ENCODE measurements at places on chromosomes 16 and 17.

DNA sequence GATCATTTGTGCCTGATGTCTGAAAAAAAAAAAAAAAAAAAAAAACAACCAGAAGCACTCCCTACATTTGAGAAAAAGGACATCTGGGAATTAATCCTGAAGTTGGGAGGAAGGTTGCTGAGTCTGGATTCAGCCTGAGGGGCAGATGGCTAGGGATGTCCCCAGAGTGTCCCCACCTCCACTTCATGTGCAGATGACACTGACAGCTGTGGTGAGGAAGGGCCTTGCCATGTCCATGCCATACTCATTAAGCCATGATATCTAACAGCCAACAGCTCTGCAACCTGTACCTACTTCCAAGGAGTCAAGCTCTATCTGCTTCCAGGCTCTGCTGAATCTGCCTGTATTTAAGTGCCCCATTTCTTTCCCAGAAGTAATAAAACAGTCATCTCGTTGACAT lies 356.0 kb downstream of the CA10 start:
- no peaks in the 10 kb centered on the region for H3K36me3 ChIP-seq
- H3K4me3 ChIP-seq, result no peak overlapping the region
- H3K4me1 ChIP-seq, result no peaks in the 10 kb centered on the region
- DNase-seq, result no peak

GRCh38 chr17:1732833-1733321 lies 8.4 kb downstream of the WDR81 start:
- peaks cover 22% of the 10 kb centered on the region for H3K4me1 ChIP-seq
- peaks cover 61% of the 10 kb centered on the region for H3K36me3 ChIP-seq
- H3K27ac ChIP-seq, result no peak overlapping the region
- DNase-seq, result no peak
- H3K27me3 ChIP-seq, result no peaks in the 10 kb centered on the region
- H3K4me3 ChIP-seq, result no peak overlapping the region

DNA sequence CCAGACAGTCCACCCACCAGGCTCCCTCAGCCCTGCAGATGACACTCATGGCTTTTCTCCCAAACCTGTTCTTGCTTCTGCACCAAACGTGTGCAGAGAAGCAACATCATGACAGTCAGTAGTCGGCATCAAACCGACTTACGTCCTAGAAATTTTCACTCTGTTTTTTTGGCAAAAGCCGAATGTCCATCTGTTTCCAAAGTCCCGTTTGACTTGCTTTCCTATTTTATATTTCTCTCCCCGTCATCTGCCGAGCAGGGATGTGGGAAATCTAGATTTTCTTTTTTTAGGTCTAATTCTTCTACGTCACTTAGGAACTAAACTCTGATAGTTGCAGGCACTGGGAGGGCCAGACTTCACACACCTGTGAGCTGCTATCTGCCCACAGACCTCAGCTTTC lies 104.9 kb downstream of the RMI2 start:
- no peak for DNase-seq
- no peak overlapping the region for H3K27ac ChIP-seq
- H3K4me3 ChIP-seq, result no peak overlapping the region
- no peaks in the 10 kb centered on the region for H3K4me1 ChIP-seq

DNA sequence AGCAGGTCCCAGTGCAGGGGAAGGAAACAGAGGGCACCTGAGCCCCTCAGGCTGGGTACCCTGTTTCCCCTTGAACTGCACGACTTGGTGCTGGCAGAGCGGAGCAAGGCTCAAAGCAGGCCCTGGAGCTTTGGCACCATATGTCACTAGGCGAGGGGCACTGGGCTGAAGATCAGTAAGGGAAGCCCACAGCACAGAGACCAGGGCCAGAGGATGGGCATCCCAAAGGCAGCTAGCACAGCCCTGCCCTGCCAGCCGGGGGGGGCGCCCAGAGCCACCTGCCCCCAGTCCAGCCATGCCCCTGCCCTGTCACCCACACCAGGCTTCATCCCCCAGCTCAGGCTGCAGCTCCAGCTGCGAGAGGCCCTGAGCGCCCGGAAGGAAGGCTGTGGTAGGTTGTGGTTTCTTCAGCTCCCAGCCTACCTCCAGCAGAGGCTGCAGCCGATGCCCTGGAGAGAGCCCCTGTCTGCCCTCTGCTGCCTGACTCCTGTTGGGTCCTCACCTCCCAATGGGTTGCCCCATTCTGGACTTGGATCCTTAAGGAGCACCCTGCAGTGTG lies 10.9 kb downstream of the NHERF1 start:
- no peaks in the 10 kb centered on the region for H3K36me3 ChIP-seq
- peaks cover 24% of the 10 kb centered on the region for H3K4me1 ChIP-seq
- H3K27me3 ChIP-seq, result no peaks in the 10 kb centered on the region

DNA sequence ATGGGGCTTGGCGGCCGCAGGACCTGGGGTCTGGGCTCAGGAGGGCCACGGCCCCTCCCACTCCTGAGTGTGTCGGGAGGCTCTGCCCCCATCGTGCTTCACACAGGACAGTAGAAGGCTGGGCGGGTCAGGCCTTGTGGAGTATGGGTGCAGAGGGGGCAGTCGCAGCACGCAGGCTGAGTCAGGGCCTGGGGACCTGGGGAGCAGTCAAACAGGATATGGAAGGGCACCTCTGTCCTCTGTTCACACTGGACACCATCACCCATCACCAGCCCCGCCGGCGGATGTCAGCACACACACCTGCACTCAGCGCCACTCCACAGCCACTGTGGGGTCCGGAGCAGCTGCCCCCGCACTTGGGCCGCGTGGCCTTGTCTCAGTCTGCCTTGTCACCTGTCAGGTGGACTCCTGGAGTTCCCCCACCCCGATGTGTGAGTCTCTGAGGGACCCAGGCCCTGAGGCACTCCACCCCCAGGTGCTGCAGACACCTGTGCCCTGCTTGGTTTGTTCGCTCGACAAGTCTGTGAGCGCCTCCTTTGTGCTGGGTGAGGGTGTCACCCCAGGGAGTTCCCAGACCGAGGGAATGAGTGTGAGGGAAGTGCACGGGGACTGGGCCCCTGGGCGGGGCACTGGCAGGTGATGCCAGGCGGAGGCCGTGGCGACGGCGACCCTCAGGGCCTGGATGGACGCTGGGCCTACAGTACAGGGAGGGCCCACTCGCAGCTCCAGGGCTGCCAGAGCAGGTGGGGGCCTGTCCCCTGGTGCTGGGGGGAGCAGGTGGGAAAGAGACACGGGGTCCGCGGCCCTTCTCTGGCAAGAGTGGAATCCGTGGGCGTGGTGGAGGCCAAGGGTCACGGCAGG lies 31.7 kb downstream of the ZFPM1 start:
- H3K27ac ChIP-seq, result no peak overlapping the region
- DNase-seq, result no peak
- H3K27me3 ChIP-seq, result no peaks in the 10 kb centered on the region
- no peak overlapping the region for H3K4me3 ChIP-seq
- no peaks in the 10 kb centered on the region for H3K4me1 ChIP-seq

DNA sequence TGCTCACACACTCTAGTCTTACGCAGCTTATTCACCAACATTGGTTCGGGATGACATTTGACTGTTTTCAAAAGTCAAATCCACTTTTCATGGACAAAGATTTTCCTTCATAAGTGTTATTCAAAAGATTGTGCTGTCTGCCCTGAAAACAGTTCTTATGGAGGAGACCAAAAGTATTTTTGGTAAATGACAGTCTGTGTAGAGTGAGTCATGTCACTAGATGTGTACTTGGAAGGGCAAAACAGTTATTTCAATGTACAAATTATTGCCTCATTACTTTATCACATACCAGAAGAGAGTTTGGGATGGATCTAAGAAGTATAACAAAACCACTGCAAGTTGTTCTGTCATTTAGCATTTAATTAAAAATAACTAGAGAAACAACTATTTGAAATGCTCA lies 265.6 kb downstream of the CDH13 start:
- no peaks in the 10 kb centered on the region for H3K4me1 ChIP-seq
- no peaks in the 10 kb centered on the region for H3K27me3 ChIP-seq
- H3K27ac ChIP-seq, result no peak overlapping the region
- DNase-seq, result peak; percentile 6

GRCh38 chr17:50806141-50806643 lies 29.2 kb upstream of the WFIKKN2 start:
- no peak overlapping the region for H3K27ac ChIP-seq
- H3K36me3 ChIP-seq, result no peaks in the 10 kb centered on the region
- H3K4me1 ChIP-seq, result no peaks in the 10 kb centered on the region
- DNase-seq, result peak; percentile 68
- H3K27me3 ChIP-seq, result no peaks in the 10 kb centered on the region
- H3K4me3 ChIP-seq, result no peak overlapping the region

DNA sequence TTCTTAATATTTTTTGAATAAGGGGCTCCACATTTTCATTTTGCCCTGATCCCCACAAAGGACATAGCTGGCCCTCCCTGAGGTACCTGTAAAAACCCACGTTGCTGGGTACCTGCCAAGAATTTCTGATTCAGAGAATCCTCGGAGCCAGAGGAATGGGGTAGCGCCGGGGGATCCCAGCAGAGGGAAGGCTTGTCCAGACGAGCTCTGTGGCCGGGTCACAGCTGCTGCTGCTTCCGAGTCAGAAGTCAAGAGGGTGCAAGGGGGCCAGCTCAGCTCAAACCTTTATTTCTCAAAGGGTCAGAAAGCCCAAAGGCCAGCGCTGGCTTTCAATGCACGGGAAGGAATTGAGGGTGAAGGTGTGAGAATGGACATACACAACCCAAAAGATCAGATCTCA lies 68.9 kb upstream of the SDK2 start:
- H3K4me3 ChIP-seq, result no peak overlapping the region
- H3K27ac ChIP-seq, result no peak overlapping the region
- H3K4me1 ChIP-seq, result no peaks in the 10 kb centered on the region
- H3K36me3 ChIP-seq, result no peaks in the 10 kb centered on the region

DNA sequence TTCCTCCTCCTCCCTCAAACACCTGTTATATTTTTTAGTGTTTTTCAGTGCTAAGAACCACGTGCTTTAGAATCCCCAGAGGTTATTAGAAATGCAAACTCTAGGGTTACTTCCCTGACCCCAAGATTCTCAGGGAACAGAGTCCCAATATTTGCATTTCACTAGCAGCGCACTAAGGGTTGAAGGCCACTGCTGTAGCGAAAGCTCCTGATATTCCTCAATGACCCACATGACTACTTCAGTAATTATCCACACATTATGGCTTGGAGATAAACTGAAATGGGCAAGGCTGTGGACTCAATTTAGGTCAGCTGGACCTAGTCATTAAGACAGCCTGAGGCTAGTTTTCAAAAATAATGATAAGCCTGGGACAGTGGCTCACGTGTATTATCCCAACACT lies 78.5 kb upstream of the BCAR1 start:
- no peak for DNase-seq
- no peaks in the 10 kb centered on the region for H3K27me3 ChIP-seq
- H3K27ac ChIP-seq, result no peak overlapping the region
- H3K36me3 ChIP-seq, result peaks cover 17% of the 10 kb centered on the region
- no peak overlapping the region for H3K4me3 ChIP-seq
- peaks cover 7% of the 10 kb centered on the region for H3K4me1 ChIP-seq

DNA sequence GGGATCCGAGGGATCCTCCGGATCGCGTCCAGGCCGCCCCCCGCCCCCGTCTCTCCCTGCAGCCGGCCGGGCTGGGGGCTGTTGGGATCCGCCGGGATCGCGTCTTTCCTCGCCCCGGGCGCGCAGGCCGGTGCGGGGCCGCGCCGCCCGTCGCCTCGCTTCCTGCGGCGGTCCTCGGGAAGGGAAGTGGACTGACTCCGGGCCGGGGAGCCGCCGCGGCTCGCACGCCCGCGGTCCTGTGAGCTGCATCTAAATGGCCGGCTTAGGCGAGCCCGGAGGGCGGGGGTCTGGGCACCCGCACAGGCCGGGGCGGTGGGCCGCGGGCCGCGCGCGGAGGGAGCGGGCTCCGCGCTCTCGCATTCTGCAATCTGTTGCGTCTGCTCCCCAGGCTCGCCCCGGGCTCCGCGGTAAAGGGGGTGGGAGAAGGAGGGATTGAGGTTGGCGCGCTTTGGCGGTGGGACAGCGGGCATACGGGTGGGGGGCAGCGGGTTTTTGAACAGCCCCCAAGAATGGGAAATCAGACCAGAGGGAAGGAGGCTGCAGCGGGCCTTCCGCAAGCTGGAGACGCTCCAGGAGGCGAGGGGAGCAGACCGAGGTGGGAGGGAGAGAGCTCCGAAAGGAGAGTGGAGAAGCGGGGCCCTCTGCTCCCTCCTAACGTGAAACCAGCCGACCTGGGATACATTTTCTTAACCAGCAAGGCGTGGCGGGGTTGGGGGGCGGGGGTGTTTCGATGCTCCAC lies 2.2 kb downstream of the TMEM132E start:
- H3K4me1 ChIP-seq, result no peaks in the 10 kb centered on the region
- DNase-seq, result no peak
- H3K27ac ChIP-seq, result no peak overlapping the region
- no peak overlapping the region for H3K4me3 ChIP-seq
- no peaks in the 10 kb centered on the region for H3K27me3 ChIP-seq

- no peaks in the 10 kb centered on the region for H3K4me1 ChIP-seq
- H3K36me3 ChIP-seq, result no peaks in the 10 kb centered on the region
- H3K4me3 ChIP-seq, result no peak overlapping the region
- DNase-seq, result no peak
- H3K27me3 ChIP-seq, result no peaks in the 10 kb centered on the region
These were observed 506.8 kb upstream of the SALL1 start for GRCh38 chr16:51657848-51658247.

DNA sequence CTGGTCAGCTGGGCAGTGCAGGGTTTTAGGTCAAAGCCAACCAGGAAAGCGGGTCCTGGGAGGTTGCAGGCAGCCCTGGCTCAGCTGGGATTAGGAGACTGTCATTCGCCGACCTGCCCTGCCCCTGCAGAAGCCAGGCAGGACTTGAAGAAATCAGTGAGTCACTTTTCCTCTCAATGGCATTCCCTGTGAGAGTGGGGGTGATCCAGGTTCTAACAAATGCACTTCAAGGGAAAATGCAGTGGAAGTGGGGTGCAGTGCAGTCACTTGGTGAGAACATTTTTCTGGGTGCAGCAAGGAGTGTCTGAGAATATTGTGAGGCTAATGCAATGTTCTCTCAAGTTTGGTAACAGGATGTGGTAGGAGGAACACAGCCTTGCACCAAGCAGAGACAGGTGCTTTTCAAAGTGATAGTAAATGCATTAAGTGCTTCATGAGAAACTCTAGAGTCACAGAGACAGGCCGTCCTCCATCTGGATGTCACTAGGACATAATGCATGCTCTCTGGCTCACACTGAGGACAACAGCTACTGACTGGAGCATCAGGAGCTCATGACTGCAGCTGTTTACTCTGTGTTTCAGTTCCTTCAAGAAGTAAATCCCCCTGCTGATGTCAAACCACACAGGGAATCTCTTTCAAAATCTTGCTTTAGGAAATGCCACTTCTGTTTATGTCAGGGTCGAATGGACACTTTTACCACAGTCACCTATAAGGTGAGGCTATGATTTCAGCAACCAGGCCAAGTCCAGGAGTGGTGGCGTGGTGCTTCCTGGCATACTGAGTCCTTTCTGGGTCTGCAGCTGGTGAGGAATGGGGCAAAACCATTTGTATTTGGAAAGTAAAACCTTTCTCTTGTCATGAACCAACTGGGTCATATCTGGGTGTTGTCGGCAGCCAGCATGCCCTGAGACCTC lies 16.7 kb downstream of the CDK5R1 start:
- no peaks in the 10 kb centered on the region for H3K36me3 ChIP-seq

GRCh38 chr17:76537578-76538280 lies at the start of gene CYGB:
Gene CYGB, minus strand, starts transcription at chr17:76537709. Its CDS starts 167 bp downstream, at chr17:76537542.
- peaks cover 2% of the 10 kb centered on the region for H3K4me1 ChIP-seq
- no peaks in the 10 kb centered on the region for H3K36me3 ChIP-seq
- H3K27ac ChIP-seq, result peak within 1 kb of the TSS; percentile 51
- H3K27me3 ChIP-seq, result no peaks in the 10 kb centered on the region

GRCh38 chr17:78679495-78680395 lies 102.3 kb downstream of the CYTH1 start:
- H3K27ac ChIP-seq, result peak overlapping the region; percentile 90
- peak; percentile 23 for DNase-seq
- peaks cover 45% of the 10 kb centered on the region for H3K36me3 ChIP-seq
- H3K4me3 ChIP-seq, result peak overlapping the region; percentile 67

Measured in MCF 10A (cell line).